AG09319 (cell line): ENCODE measurements at places on chromosomes 2 and 18.
A peak's percentile ranks its signal among the peaks of the same experiment; 100 is the strongest.

DNA sequence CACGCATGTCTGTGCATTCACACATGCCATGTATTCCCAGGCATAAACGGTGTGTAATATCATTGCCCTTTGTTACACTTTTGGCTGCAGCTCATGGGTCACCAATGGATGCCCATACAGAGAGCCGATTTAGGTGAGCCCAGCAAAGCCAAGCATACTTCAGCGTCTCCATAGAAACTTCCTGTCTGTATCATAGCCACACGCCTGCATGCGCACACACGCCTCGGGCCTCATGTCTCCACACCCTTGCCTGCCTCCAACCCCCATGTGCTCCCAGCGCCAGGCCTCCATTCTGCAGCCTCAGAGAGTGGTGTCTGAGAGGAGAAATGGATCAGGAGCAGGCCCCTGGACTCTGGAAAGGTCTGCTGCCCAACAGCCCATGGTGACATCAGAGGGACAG, 33.5 kb upstream of the SELENOI start:
- no peak for DNase-seq

DNA sequence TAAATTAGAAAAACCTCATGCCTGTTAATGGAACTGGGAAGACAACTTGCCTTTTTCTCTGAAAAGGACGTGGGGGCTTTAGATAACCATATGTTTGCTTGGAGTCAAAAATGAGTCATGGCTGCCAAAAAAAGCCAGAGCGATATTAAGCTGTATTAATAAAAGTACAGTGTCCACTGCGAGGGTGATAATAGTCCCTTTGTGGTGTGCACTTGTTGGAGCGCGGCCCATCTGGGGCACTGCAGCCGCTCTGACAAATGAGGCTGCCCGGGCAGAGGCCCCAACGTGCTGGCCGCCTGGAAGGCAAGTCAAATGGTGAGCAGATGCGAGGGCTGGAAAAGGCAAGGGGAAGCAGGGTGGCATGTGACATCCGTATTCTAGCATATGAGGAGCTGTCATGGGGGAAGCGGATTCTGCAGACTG, 103.3 kb upstream of the NCK2 start:
- DNase-seq, result no peak

GRCh38 chr18:2840521-2840920, 6.3 kb upstream of the EMILIN2 start:
- DNase-seq, result no peak

DNA sequence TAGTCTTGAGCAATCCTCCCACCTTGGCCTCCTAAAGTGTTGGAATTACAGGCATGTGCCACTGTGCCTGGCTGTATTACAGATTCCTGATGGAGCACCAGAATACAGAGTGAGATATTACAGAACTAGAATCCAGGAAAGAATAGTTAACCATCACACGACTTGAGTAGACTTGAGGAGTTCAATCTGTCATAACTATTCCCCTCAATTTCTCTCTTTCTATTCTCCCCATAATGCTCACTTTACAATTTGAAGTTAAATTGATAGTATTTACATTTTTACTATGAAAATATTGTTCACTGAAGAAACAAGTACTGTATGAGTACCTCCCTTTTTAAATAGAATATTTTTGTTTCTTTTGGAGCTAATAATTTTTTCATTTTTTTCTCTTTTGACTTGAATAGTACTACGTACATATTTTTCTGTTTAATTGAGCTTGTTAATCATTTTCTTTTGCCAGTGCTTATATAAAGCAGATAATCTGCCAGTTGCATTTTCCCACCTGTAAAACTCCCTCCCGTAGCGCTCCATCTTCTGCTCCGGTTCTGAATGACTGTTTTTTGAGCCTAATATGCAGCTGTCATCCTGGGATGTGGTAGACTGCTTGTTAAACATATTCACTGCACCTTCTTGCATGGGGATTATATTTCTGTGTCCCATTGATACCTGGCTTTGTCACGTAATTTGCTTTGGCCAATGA, 105.5 kb downstream of the MYCN start:
- DNase-seq, result no peak

- no peak for DNase-seq
Measured at GRCh38 chr18:6901286-6901926, 171.9 kb downstream of the ARHGAP28 start.

- peak; percentile 38 for DNase-seq
Measured at GRCh38 chr2:158487419-158487818, 30.7 kb downstream of the PKP4 start.

- no peak for DNase-seq
Measured at GRCh38 chr18:47163241-47163640, 12.9 kb downstream of the IER3IP1 start.
